AG09319 (cell line): ENCODE measurements at places on chromosomes 11 and 22.

- no peak for DNase-seq
Measured at GRCh38 chr11:18776324-18776723, 15.3 kb downstream of the PTPN5 start.

DNA sequence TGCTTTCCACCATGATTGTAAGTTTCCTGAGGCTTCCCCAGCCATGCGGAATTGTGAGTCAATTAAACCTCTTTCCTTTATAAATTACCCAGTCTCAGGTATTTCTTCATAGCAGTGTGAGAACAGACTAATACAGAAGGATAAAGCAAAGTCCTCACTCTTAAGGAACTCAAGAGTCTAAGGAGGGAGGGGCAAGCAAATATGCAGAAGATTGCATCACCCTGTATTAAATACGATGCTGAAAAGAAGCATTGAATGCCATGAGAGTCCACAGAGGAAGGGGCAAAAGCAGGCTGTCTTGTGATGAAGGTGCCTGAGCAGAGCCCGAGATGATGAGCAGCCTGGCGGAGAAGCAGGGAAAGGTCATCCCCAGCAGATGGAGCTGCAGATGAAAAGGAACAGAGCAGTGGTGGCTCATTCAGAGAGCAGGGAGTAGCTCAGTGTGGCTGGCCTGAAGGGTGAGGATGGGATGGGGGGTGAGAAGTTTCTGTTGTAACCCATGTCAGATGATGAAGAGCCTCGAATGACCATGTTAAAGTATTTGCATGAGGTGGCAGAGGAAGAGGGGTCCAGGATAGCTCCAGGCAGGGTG lies 6.3 kb upstream of the IZUMO1R start:
- DNase-seq: no peak

DNA sequence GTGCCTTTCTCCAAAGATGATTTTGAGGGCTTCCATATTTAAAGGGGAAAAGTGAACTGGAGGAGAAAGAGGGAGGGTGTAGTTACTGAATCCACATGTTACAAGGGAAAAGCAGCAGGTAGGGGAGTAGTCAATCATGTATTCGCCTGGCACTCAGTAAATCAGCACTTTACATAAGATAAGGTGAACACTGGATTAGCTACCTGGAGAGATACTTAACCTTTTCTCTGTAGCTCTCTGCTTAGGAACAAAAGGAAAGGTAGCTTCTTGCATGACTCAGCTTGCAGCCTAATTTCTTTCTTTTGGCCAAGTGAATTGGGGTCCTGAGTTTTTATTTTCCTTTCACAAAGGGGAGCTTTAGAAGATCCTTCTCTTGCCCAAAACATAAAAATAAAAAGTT lies 43.3 kb upstream of the PHF21B start:
- DNase-seq: no peak

GRCh38 chr22:30923168-30923900 lies 45.2 kb downstream of the MORC2 start:
- DNase-seq: no peak

- DNase-seq: no peak
Measured at GRCh38 chr11:75602951-75603350, 40.9 kb downstream of the SERPINH1 start.

DNA sequence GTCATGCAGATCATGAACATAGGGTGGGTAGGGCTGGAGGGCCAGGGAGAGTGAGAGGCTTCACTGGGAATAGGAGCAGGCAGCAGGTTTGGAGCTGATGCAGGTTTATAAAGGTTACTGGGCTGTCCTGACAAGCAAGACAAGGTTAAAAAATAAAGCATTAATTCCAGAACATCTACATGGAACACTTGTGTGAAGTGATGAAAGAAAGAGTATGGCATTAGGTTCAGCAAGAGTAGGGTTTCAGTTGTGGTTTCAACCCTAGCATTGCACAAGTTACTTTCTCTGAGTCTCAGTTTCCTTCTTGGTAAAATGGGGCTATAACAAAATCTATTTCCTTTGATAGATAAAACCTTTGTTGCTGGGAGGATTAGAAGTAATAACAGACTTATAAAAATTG lies 114.6 kb upstream of the SESN3 start:
- DNase-seq: no peak

GRCh38 chr11:103541186-103541795 lies 432.1 kb downstream of the DYNC2H1 start:
- no peak for DNase-seq

GRCh38 chr11:1310318-1310687 lies 871 bp upstream of the TOLLIP start:
- DNase-seq: no peak

DNA sequence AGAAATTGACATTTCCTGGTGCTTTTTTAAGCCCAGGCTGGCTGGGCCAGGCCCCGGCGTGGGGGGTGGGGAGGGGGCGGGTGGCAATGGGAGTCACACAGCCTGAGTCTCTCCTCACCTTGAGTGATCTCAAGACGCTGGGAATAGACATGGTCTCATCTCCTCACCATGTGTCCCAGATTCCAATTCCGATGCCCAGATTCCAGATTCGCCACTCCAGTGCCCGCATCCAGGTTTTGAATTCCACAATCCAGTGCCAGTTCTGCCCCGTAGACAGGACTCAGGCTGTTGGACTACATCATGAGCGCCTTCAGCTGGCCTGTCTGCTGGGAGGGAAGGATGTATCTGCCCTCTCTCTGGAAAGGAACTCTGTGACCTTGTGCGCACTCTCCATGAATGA lies 19.1 kb downstream of the KCNC1 start:
- no peak for DNase-seq

DNA sequence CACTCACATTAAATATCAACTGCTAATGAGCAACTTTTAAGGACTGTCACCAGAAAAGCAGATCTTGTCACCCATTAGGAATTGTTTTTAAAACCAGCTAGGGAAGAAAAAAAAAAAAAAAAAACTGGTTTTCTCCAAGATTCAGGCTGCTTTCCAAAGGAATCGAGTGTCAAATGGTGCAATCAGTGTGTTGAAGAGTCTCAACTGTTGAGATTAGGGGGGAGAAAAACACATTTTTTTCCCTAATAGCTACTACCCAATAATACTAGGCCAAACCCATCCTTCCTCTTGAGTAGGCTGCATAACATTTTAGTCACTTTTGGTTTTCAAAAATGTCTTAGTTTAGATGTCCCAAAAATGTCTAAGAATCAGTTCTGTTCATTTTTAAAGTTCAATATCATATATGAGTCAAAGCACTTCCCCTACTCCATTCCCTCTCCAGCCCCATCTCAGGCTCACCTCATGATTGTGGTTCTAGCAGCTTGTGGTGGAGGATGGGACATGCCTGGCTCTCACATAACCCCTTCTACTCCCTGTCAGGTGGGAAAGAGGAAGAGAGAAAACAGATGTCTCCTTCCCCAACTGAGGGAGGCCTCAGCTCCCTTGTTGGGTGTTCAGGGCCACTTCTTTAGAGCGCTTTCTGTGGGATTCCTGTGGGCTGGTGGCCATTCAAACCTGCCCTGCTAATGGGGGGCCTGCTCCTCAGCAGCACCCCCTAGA lies 193.6 kb downstream of the CWF19L2 start:
- no peak for DNase-seq

GRCh38 chr11:109196016-109196415 lies 226.0 kb upstream of the C11orf87 start:
- no peak for DNase-seq

DNA sequence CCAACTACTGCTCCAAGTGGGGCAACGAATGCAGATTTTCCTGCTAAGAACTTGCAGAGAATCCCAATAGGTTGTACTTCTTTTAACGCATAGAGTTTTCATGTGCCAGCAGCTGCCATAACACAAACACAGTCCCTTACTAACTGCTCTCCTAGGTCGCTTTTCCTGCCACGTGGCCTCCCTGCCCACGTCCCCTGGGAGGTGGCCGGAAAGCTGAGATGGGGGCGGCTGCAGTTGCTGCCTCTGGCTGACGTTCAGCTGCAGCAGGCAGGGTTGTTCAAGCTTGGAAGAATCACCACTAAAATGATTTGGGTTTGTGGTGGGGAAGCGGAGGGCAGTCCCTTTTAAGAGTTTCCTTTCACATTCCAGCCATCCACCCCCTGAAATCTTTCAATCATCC lies 39.3 kb downstream of the ZNF202 start:
- no peak for DNase-seq

DNA sequence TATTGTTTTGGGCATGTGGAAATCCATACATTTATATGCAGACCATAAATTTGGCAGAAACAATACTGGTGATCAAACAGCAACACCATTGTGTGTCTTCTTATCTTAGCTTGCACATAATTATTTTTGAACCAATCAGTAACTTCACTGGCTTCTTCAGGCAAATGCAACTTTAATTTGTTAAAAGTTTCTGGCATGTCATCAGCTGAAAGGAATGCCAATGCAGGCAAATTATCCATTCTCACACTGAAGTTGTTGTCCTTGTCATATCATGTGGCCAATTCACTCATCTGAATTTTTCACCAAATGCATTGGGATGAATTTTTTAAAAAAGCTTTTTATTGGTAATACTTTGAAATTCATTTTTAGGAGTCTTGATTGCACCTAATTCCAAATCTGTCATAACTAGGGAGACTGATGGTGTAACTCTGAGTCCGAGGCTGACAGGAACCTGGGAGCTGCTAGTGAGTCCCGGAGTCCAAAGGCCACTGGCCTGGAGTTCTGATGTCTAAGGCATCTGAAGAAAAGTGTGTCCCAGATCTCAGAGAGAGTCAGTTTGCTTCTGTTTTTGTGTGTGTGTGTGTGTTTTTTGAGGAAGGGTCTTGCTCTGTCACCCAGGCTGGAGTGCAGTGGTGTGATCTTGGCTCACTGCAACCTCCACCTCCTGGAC lies 17.4 kb upstream of the OR10V1 start:
- DNase-seq: no peak

DNA sequence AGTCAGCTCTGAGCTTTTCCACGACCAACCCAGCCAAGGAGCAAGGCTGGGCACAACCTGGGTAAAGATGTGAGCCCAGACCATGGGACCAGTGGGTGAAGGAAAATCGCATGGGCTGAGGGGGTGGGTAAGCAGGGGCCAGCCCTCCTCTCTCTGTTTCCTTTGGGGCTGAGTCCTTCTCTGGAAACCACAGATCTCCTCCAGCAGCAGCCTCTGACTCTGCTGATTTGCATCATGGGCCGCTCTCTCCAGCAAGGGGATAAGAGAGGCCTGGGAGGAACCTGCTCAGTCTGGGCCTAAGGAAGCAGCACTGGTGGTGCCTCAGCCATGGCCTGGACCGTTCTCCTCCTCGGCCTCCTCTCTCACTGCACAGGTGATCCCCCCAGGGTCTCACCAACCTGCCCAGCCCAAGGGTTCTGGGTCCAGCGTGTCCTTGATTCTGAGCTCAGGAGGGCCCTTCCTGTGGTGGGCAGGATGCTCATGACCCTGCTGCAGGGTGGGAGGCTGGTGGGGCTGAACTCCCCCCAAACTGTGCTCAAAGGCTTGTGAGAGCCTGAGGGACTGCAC lies 67.8 kb downstream of the GGTLC2 start:
- no peak for DNase-seq
